RPMI7951 (cell line): ENCODE measurements at places on chromosomes 7 and 10. TPM values are rescaled to one million over a fixed set of nuclear protein-coding genes. Genes with fewer than 3 reads are reported as not detected.

DNA sequence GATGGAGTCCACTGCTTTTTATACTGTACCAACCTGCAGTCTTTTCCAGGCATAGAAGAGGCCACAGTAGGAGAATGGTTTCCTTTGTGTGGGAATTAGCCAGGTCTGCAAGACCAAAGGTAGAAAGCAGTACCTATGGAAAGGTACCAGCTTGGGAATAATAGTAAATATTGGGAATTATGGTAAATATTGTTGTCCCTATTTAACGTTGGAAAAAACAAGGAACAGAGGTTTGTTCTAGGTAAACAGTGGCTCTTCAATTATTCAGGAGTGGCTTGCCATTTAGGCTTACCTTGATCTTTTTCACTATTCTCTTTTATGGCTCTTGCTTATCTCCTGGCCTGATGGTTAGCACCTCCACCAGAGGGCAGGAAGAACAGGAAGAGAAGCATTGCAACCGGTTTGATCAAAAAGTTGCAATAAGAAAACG lies 43.9 kb upstream of the GSAP start:
- no peak for DNase-seq

GRCh38 chr7:115387137-115387536 lies 465.2 kb downstream of the MDFIC start:
- DNase-seq: no peak

The OGDHL gene
- not detected in 2 replicates for total RNA-seq

The ERCC6 gene
- total RNA-seq: 7.8 and 8.1 TPM in 2 replicates

GRCh38 chr10:48981310-48981907 lies 41.8 kb upstream of the LRRC18 start:
- DNase-seq: peak; percentile 25

GRCh38 chr10:22690614-22691431 lies 23.6 kb downstream of the PIP4K2A start:
- peak; percentile 31 for DNase-seq
